Epithelial cell of proximal tubule (primary cell): ENCODE measurements at places on chromosomes 7 and 10. TPM values are rescaled to one million over a fixed set of nuclear protein-coding genes. Genes with fewer than 3 reads are reported as not detected.

DNA sequence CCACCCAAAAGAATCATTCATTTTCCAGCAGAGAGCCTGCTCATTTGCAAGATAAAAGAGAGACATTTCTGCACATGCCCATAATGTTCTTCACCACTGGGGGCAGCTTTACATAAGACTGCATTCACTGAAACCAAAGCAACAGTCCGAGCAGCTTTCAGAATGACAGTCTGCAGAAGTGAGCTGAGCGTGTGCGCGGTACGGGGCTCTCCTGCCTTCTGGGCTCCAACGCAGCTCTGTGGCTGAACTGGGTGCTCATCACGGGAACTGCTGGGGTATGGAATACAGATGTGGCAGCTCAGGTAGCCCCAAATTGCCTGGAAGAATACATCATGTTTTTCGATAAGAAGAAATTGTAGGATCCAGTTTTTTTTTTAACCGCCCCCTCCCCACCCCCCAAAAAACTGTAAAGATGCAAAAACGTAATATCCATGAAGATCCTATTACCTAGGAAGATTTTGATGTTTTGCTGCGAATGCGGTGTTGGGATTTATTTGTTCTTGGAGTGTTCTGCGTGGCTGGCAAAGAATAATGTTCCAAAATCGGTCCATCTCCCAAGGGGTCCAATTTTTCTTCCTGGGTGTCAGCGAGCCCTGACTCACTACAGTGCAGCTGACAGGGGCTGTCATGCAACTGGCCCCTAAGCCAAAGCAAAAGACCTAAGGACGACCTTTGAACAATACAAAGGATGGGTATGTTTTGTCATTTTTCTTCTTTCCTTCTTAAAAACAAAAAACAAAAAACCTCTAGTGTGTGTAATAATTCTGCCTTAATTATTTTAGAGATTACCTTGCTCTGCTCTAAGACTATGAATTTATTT lies at the start of gene LRRTM3:
Gene LRRTM3, plus strand, starts transcription at position 141 of the 820 bp plus-strand sequence.
- peak; percentile 39 for DNase-seq

DNA sequence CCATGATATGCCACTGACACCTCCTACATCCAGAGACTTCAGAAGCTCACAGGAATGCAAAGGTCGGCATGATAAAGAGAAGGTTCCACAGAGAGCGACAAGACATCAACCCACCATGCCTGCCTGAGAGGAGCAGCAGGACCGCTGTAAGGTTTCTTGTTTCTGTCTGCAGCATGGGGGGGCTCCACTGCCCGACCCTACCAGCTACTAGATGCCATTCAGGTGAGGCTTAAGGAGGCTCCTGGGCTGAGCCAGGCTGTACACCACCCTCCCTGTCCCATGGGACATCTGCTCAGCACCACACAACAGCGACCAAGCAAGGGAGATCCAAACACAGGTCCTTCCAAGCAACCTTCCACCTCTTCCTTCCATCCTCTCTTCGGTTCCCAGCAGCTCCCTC lies 234.6 kb downstream of the TNS3 start:
- no peak for DNase-seq

TMEM213 gene
- 0.07 TPM in 1 of 2 replicates, not detected in the other for total RNA-seq

NODAL gene
- total RNA-seq = not detected in 2 replicates

AKR1C4 gene
- not detected in 2 replicates for total RNA-seq

PPP1R17 gene
- not detected in 2 replicates for total RNA-seq

GAD2 gene
- total RNA-seq = not detected in 2 replicates
